ENCODE measurements at places on chromosomes 6 and 20.

DNA sequence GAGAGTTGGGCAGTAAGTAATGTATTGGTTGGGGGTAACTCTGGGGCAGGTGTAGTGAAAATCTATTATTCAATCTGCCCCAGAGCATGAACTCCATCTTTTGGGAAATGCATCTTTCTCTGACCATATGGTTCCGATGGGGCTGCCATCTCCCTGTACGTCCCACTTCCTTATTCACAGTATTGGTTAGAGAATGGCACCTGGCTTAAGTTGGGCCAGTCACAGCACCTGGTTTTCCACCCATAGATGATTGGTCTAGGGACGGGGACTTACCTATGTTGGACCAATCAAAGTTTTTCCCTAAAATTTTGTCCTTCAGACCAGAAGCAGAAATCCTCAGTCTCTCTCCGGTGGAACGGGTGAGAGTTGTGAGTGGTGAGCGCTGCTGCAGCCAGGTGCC is 2.2 kb upstream of the RALY start:
- no peak for DNase-seq

DNA sequence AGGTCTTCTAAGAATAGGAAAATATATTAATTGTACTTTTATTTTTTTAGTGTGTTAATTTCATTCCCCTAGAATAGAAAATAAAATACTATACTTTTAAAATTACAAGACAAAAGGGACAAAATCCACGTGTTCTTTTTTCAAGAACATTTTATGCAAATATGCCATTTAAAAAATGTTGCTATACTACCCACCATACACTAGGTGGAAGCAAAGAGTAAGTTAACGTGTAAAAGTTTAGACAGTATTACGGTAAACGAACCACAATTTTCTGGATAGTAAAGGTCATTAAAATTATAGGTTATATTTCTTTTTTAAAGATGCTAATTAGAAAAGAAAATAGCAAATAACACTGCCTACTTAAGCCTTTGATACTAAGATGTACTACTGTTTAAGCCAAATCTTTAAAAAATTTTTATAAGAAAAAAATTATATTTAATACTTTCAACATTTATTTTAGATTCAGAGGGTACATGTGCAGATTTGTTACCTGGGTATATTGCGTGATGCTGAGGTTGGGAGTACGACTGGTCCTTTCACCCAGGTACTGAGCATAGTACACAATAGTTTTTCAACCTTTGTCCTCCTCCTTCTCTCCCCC is 287.6 kb downstream of the PHF3 start:
- DNase-seq, result no peak

GRCh38 chr6:150004783-150005717 is 20.3 kb downstream of the RAET1L start:
- peak; percentile 89 for DNase-seq

- no peak for DNase-seq
Measured at GRCh38 chr6:163414946-163415619, 565 bp downstream of the QKI start.

DNA sequence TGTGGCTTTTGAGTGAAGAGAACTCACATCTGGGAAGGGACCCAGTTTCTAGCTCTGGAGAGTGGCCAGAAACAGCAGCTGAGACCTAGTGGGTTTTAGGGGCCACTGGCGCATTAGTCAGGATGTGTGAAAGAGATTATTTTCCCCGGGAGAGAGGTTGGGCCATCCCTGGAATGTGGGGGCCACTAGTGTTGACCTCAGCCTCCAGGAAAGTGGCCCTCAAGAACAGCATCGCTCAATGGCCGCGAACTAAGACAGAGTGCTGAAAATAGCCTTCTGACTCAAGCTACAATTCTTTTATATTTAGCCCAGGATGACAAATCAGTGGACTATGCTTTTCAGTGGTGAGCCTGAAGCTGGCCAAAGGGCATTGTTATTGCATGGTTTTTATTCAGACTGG is 210.4 kb upstream of the RNF24 start:
- DNase-seq, result no peak

GRCh38 chr6:105005451-105005850 is 48.5 kb downstream of the LIN28B start:
- DNase-seq, result no peak

DNA sequence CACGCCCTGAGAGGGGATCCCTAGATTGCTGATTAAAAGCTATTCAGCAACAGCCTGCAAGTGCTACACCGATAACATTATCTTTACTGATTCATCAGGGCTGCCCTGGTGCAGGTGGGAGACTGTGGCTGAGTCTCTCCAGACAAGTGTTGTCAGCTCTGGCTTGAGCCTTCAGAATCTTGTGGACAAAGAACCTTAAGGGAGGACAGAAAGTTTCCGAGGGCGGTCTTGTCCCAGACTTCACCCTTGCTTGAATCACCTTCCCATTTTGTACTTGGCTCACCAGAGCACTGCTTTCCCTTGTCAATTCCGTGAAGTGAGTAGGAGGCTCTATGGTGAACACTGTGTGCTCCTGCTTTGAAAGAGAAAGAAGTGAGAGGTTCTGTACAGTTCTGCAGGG is 88.6 kb upstream of the PCSK2 start:
- DNase-seq, result no peak

DNA sequence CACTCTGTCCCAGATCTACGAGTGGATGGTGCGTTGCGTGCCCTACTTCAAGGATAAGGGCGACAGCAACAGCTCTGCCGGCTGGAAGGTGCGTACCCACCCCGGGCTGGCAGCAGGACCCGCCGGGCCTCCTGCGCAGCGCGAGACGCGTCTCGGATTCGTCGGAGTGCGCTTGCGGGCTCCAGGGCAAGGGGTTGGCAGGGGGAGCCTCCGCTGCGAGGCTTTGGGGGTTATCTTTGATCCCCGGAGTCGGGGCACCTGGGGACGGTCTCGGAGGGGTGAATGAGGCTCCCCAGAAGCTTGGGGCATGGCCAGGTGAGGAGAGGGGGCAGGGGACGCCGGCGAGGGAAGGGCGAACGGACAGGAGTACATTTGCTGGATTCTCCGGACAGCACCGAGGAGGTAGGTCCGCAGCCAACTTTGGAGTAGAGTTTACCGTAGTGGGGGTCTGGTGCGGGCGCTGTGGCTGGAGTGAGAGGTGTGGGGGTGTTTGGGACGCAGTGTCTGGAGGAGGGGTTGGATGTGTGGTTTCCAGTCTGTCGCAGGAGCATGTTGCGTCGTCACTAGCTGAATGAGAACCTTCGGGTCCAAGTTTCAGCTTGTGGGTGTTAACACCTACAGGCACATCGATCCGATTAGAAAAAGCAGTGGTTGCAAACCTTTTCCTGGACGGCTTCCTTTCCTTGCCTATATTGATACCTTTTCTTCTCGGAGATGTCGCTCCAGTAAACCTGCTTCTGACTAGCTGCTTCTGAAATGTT is 1.2 kb downstream of the FOXO3 start:
- DNase-seq, result no peak

- DNase-seq, result no peak
Measured at GRCh38 chr6:6006428-6007365, at the start of gene NRN1. Gene NRN1 (minus strand): TSS chr6:6006925. CDS start chr6:6006749, 176 bp downstream.

DNA sequence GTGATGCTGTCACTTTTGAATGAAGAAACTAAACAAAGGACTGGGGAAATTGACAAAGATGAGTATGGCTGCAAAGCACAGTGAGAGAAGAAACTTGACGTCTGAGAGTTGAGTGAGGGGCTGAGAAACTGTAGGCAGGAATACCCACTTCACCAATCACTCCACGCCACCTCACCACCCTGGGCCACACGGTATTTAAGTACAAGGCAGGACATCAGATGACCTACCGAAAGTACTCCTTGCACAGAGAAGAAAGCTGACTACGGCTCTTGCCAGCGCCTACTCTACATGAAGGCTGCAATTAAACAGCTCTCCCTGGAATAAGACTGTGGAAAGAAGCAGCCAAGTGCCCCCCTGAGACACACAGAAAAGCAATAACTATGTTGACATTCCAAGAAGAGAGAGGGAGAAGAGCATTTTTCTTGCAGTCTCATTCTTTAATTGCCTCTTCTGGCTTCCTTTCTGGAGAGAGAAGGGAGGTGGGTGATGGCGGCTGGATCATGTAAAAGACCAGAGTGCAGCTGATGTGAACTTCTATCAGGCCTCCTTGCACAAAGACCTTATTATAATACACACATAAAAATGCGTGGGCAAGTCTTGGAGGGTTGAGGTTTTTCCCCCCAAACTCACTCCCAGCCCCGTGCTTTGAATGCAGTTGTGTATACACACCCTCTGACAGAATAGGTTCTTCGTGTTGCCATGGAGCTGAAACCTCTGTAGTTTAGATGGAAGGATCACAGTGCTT is 44.6 kb downstream of the HIVEP2 start:
- peak; percentile 46 for DNase-seq

DNA sequence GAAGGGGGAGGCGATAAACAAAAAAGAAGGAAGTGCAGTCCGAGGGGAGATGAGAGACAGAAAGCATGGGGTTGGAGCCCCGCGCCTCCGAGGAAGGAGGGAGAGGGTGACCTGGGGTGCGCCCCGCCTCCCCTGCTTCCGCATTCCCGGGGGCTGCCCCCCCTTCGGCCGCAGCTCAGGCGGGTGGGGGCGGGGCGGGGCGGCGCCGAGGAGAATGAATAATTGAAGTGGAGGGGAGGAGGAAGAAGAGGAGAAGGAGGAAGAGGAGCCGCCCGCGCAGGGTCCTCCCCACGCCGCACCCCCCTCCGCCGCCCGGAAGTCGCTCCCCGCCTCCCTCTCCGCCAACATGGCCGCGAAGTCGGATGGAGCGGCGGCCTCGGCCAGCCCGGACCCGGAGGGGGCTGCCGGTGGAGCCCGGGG is at the start of gene XKR7:
Gene XKR7, plus strand, starts transcription at position 322 of the 420 bp plus-strand sequence. Its CDS starts 25 bp downstream, at position 347.
- DNase-seq, result no peak

DNA sequence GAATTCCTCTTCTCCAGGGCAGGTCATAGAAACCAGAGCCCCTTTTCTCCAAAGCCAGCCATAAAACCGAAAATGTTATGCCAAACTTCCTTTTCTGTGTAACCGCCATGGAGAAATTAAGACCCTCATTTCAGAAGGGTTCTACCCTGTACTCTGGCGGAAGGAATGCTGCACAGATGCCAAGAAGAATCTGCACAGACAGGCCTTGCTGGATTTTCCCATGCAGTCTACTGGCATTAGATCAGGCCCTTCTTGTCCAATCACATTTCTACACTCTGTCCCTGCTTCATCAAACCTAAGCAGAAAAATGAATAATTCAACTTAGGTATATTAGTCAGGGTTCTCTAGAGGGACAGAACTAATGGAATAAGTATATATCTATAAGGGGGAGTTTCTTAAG is 43.2 kb upstream of the MC3R start:
- DNase-seq, result no peak

GRCh38 chr6:54654381-54654780 is 192.2 kb upstream of the FAM83B start:
- DNase-seq, result no peak

DNA sequence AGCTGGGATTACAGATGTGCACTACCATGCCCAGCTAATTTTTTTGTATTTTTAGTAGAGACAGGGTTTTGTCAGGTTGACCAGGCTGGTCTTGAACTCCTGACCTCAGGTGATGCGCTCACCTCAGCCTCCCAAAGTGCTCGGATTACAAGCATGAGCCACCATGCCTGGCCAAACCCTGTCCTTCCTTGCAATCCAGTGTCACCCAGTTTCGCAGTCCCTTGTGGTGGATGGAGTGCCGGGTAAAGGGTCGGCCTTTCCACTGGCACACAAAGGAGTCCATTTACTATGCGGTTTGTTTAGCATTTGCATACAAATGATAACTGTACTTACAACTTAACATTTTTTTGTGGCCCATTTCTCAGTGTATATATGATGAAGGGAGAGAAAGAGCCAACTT is 99.3 kb upstream of the TIAM2 start:
- DNase-seq, result no peak

- DNase-seq, result no peak
Measured at GRCh38 chr6:55445648-55446204, 118.5 kb downstream of the GFRAL start.

- no peak for DNase-seq
Measured at GRCh38 chr6:39973661-39974060, 39.4 kb upstream of the MOCS1 start.

GRCh38 chr6:162708971-162709370 is 18.6 kb downstream of the PRKN start:
- no peak for DNase-seq

GRCh38 chr6:151044465-151045441 is 179.3 kb downstream of the MTHFD1L start:
- no peak for DNase-seq

DNA sequence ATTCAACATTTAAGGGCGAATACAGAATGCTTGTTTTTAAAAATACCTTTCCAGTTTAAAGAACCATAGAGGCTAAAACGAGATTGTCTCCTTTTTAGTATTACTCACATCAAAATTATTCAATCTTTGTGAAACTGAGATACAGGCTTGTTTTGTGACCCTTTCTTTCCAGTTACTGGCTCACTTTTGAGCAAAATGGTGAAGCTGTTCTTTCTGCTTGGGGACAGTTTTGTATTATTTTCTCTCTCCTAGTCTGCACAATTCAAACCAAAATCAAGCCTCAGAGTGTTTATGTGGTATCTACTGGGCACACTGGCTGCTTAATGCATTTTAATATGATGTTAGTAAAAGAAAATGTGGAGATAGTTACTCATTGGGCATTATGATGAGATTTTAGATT is 36.5 kb downstream of the HIVEP1 start:
- DNase-seq, result no peak

- no peak for DNase-seq
Measured at GRCh38 chr6:102458990-102459389, 1065.5 kb downstream of the GRIK2 start.

GRCh38 chr20:39968495-39968894 is 720.5 kb downstream of the MAFB start:
- DNase-seq, result no peak

- DNase-seq, result no peak
Measured at GRCh38 chr6:165266621-165267020, 42.8 kb downstream of the C6orf118 start.

- DNase-seq, result peak; percentile 6
Measured at GRCh38 chr6:8219352-8219943, 117.1 kb upstream of the EEF1E1 start.

- DNase-seq, result no peak
Measured at GRCh38 chr6:127618729-127619128, 41.8 kb downstream of the C6orf58 start.

DNA sequence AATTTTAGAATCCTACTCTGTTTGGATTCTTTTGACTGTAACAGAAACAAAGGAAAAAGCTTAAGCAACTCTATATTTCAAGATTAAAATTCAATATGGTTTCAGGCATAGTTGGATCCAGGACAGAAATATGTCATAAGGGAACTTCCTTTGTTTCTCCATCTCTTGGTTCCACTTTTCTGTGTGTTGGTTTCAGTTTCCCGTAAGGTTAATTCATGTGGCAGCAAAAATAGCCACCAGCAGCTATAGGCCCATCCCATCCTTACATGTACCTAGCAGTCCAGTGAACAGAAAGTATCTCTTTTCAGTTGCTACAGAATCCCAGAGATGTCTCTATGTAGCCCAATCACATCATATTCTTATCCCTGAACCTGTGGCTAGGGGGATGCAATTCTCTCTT is 8.8 kb upstream of the FAM8A1 start:
- no peak for DNase-seq

- no peak for DNase-seq
Measured at GRCh38 chr6:145022199-145022796, 713.0 kb downstream of the EPM2A start.

DNA sequence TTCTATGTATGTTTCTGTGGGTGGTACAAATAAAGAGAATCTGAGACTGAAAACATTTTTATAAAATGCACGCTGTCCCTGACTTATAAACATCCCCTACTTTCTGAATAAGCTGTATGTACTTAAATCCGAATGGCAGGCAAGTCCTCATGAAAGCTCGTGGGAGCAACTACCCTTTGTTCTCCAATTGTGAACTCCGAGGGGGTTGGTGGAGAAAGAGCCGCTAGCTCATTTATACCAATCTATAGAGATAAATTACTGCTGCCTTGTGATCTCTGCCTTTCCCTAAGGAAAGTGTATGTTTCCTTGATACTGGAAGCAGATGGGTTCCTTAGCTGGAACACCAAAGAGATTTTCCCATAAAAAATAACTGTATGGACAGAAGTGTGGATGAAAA is 84.5 kb downstream of the GJA10 start:
- DNase-seq, result no peak
